NCI-H2081 (cell line): ENCODE measurements at places on chromosomes 13 and 19.

DNA sequence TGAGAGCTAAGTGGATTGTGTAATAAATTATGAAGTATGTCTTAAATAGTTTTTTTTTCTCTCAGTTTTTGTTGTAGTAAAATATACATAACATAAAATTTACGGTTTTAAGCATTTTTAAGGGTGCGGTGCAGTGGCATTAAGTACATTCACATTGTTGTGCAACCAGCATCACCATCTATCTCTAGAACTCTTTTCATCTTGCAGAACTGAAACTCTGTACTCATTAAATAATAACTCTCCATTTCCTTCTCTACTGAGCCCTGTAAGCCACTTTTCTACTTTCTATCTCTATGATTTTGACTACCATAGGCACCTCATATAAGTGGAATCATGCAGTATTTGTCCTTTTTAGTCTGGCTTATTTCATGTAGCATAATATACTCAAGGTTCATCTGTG is 87.1 kb downstream of the GJA3 start:
- DNase-seq: no peak

DNA sequence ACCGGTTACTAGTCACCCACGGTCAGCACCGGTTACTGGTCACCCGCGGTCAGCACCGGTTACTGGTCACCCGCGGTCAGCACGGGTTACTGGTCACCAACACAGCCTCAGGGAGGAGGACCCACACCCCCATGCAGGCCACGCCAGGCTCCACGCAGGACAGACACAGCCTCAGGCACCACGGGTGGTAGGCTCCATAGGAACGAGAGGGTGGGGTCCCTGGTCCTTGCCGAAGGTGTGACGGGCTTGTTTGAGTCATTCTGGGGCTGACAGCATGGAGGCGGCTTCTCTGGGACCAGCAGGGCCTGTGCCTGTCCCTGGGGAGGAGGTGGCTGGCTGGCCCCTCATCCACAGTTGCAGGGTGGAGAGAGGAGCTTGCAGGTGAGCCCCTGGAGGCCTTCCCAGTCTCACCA is 122.8 kb upstream of the SOX1 start:
- no peak for DNase-seq

DNA sequence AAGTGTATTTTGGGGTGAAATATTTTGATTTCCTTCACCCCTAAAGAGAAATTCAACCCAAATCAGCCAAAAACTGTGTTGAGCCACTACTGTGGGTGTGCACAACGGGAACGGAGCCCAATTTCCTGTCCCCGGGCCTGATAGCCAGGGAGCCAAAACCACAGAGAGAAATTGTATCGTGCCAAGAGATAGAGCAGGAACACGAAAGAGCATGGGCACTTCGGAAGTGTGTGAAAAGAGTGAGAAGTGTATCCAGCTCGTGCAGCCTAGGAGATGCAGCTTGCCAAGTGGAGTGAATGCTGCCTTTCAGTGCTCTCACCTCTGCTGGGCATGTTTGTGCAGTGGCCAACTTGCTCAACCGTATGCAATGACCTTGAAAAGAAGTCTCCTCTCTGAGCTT is 19.4 kb upstream of the PLEKHF1 start:
- DNase-seq: no peak

GRCh38 chr13:83340170-83340569 is 542.1 kb downstream of the SLITRK1 start:
- DNase-seq: no peak
